ENCODE measurements at places on chromosomes 7 and 10.
A peak's percentile ranks its signal among the peaks of the same experiment; 100 is the strongest.

GRCh38 chr10:125377368-125377767, 217.0 kb upstream of the CTBP2 start:
- no peak for DNase-seq

GRCh38 chr7:90933041-90933440, 331.2 kb upstream of the FZD1 start:
- DNase-seq = no peak

DNA sequence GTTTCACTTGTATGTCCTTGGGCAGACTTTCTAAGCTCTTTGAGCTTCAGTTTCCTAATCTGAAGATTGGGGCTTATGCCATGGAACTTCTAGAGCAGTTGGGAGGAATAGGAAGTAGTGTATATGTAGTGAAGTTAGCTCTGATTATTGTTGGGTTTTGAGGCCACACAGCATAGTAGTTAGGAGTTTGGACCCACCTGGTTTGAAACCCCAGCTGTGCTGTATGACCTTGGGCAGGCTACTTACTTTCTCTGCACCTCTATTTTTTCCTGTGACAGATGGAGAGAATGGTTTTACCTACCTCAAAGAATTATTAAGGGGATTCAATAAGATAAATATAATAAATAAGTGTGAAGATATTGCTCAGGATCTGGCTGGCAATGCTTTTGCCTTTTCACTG, 61.4 kb upstream of the ADRB1 start:
- no peak for DNase-seq

GRCh38 chr7:49580000-49580399, 193.4 kb upstream of the VWC2 start:
- no peak for DNase-seq

GRCh38 chr7:98974906-98975816, 96.8 kb downstream of the TRRAP start:
- DNase-seq = no peak

- no peak for DNase-seq
Measured at GRCh38 chr10:121709675-121710073, 111.4 kb upstream of the FGFR2 start.

DNA sequence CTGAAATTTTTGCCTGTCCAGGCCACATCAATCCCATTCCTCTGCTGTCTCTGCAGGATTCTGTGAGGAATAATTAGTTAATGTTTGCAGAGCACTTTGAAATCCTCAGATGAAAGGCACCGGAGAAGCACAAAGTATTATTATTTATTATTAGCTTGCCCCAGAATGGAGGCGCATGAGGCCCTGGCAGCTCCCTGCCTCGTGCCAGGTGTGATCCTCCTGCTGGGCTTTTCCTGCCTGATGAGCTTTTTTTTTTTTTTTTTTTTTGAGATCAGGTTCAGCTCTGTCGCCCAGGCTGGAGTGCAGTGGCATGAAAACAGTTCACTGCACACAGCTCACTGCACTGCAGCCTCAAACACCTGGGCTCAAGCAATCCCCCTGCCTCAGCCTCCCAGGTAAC, 65.2 kb downstream of the TCF7L2 start:
- DNase-seq = no peak

DNA sequence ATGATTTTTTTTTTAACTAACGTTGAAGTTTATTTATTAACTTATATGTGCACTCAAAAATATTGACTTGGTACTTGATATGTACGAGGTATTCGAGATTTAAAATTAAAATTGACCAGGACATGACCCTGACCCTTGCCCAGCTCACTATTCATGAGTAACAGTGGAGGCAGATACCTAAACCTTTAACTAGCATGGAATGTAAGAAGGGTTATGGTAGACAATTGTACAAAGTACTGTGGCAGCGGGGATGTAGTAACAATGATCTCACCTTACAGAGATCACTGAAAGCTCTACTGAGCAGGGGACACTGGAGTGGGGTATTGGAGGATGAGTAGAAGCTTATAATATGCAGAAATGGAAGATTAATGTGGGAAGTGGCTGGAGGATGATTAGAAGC, 60.8 kb downstream of the ADRA2A start:
- DNase-seq = no peak

GRCh38 chr10:69004821-69005220, 16.2 kb downstream of the KIFBP start:
- peak; percentile 73 for DNase-seq

- peak; percentile 41 for DNase-seq
Measured at GRCh38 chr7:28509251-28510025, 97.1 kb downstream of the CREB5 start.

GRCh38 chr7:139709485-139709884, 68.3 kb downstream of the HIPK2 start:
- no peak for DNase-seq

DNA sequence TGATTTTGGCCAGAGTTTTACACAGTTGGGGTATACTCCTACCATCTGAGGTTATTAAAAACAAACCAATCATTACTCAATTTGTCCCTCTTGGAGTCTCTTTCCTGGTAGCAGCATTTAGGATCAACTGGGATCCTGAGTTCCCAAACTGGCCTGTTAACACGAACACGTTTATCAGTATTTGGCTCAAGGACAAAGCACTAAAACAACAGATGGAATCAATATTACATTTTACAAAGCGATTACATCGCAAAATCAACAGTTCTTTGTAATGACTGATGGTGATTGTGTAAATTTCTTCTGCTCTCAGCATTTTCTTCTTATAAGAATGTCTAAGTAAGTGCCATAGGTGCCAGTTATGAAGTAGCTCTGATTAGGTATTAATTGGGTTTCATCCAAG, 582.9 kb upstream of the ANKRD30A start:
- DNase-seq = no peak

- DNase-seq = no peak
Measured at GRCh38 chr7:149815661-149816266, 22.4 kb upstream of the ZNF862 start.
